ENCODE measurements at places on chromosomes 11 and 22.

DNA sequence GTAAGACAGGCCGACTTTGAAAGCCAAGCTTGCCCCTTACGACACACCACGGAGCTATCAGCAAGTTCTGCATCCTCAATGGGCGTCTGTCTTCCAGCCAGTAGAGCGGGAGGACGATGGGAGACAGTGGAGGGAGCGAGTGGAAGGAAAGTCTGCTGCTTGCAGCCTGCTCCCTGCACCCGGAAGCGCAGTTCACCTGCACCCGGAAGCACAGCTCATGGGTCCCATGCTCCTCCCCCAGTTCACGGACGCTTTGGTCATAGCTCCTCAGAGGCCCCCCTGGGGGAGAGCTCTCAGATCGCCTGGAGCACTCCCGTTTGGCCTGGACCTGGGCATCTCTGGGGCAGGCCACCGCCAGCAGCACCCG lies 51.3 kb downstream of the FBLN1 start:
- no peak for DNase-seq

GRCh38 chr11:44033856-44034255 lies 13.9 kb upstream of the ACCSL start:
- no peak for DNase-seq

- DNase-seq, result no peak
These were observed 77.1 kb downstream of the UBASH3B start for GRCh38 chr11:122732342-122733315.

DNA sequence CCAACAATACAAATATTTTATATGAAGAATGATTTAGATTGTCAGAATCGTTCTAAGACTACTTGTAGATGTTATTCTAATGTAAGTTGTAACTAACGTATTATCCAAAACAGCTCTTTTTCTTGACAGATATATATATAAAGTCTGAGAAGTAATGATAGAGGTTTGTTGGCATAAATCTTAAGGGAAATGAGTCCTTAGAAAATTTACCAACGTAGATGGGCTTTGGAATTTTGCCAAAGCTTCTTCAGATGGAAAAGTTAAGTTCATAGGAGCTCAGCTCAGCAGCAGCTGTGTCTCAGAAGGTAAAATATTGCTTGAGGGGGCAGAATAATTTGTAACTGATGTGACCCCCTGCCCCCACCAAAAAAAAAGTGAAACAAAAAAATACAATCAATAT lies 66.7 kb downstream of the BID start:
- DNase-seq, result no peak

DNA sequence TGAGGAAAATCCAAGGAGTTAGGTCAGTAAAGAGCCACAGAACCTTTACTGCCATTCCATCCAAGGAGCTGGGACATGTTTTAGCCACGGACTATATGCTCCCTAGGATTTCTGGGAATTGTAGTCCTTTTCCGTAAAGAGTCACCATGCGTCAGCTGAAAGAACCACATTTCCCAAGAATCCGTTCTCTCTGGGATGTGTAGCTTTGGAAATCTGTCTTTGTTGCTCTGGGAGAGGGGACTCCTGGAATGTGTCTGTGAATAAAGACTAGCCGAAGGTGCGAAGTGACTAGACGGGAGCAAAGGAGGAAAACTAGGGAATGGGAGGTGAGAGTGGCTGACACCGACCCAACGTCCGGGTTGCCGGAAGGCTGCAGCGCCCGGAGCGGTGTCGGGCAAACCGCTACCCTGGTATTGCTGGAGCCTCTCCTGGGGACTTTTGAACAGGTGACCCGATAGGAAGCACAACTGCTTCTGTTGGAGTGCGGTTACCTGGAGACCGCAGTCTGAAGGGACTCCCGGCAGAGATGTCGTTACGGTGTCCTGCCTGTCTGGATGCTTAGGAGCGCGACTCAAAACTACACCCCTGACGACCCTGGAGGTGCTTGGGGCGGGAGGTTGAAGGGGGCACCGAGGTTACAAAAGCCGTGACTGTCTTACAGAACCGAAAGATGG lies at the start of gene IFTAP:
Gene IFTAP, plus strand, starts transcription at position 187 of the 674 bp plus-strand sequence. CDS start 15,602 bp downstream, outside the sequence.
- no peak for DNase-seq

- no peak for DNase-seq
These were observed at the start of gene GAS2L1 for GRCh38 chr22:29306175-29306834. Gene GAS2L1 (plus strand): TSS chr22:29306650. CDS start chr22:29308106, 1,456 bp downstream.

- DNase-seq, result no peak
These were observed 429.6 kb downstream of the INSC start for GRCh38 chr11:15544353-15544752.

DNA sequence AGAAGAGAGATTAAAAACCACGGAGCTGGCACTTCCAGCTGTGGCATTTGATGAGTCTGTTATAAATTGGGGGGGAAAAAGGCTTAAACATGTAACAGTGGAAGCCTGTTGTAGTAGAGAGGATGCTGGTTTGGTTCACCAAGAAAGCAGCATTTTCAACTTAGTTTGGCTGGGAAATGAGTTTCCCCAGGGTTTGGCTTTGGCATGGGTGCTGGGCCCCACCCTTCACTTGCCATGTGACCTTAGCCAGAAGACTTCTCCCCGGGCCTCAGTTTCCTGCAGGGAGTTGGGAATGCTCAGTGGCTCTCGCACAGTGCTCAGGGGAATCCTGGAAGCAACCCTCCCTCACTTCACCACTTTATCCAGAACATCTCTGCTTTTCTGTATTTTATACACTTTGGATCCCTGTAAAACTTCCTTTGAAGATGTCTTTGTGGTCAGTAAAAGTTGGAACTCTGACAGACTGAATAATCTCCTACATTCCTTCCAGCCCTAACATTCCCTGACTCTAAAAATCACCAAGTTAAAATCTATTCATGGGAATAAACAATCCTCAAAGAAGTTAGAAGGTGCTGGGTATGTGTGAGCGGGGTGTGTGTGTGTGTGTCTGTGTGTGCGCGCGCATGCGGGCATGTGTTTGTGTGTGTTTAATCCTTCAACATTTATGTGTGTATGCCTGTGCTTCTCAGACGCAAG lies 166.0 kb downstream of the TENM4 start:
- DNase-seq, result no peak

DNA sequence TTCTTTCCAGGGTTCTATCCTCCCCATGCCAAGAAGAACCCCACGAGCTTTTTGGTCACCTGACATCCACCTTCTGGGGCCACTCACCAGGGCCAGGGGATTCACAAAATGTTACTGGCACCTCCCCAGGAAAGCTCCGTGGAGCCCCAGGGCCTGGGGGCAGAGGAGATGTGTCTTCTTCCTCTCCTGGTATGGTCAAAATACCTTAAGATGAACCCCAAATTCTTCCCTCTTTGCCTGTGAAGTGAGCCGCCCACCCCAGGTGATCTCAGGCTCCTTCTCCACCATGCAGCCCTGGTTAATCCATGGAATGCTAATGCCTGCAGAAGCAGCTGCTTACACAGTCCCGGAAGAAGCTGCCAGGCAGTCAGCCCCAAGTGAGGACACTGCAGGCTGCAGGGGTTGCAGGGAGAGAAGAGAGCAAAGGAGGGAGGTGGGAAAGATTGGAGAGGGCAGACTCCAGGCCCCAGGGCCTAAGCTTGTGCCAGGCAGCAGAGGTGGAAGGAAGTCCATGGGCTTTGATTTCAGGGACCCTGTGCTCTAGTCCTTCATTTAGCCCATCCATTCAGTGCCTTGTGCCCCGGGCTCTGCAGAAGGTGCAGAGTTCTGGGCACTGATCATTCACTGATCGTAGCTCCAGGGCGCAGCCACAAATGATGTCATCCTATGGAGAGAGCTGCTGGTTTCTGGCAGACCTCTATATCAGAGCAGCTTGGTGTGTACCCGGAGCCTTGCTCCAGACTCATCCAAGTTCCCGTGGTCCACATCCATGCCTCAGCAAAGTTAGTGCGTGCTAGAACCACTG lies 127.9 kb upstream of the NECTIN1 start:
- DNase-seq, result no peak

- DNase-seq, result no peak
These were observed 79.1 kb upstream of the KCNQ1OT1 start for GRCh38 chr11:2778630-2779498.

- no peak for DNase-seq
These were observed 1.2 kb downstream of the RAB6A start for GRCh38 chr11:73759610-73760134.

DNA sequence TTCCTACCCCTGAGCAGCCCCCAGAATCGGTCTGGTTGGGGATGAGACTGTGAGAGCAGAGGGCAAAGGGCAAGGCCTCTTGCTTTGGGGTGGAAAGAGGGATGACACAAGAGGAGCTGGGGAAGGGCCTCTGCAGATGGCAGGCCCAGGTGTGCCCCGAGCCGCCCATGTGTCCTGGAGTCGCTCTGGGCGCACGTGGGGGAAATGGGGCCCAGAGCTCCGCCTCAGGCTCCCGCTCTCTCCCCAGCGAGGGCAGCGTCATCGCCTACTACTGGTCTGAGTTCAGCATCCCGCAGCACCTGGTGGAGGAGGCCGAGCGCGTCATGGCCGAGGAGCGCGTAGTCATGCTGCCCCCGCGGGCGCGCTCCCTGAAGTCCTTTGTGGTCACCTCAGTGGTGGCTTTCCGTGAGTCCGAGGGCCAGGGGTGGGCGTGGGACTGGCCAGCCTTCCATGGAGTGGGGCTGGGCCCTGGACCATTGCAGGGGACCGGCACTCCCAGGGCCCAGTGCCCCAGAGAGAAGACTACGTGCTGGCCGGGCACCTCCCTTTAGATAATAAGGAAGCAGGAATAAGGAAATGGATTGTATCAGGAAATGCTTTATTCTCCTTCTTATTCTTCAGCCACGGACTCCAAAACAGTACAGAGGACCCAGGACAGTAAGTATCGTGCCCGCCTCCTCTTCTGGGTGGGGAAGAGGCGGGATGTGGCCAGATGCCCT lies 30.1 kb downstream of the ST14 start:
- no peak for DNase-seq

DNA sequence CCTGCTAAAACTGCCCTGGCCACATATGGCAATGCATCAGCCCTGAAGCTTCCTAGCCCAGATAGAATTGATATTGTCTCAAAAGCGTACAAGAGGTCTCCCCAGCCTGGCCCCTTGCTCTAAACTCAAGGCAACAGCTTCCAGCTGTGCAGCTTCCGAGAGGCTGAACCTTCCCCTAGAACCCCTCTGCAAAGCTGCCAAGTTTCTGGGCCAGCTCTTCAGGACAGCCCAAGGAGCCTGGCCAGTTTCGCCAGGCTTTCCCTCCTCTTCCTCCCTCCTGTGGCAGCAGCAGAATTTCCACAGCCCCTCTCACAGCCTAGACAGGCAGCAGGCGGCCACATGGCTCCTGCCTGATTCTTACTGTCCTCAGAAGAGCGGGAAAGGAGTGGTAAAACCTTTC lies 34.5 kb downstream of the NUMA1 start:
- DNase-seq, result no peak

- no peak for DNase-seq
These were observed 127.8 kb downstream of the TEAD1 start for GRCh38 chr11:12801976-12802375.

DNA sequence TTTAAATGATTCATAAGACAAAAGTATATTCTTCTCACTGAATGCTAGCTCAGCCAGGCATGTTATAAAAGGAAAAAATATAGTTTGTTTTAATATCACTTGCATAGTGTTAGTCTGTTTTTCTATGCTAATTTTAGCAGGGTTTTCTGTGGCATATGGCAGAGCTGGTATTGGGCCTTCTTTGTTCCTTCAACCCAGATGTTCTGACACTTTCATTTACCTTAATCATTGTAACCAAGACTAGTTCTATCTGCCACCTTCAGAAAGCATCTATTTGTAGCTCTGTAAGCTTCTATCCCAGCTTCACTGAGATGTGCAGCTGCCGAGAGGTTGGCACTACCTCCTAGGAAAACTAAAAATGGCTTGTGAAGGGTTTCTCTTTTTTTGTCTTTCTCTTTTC lies 338.7 kb downstream of the GUCY1A2 start:
- no peak for DNase-seq

GRCh38 chr11:120318906-120319305 lies 6.2 kb upstream of the TLCD5 start:
- DNase-seq, result no peak

DNA sequence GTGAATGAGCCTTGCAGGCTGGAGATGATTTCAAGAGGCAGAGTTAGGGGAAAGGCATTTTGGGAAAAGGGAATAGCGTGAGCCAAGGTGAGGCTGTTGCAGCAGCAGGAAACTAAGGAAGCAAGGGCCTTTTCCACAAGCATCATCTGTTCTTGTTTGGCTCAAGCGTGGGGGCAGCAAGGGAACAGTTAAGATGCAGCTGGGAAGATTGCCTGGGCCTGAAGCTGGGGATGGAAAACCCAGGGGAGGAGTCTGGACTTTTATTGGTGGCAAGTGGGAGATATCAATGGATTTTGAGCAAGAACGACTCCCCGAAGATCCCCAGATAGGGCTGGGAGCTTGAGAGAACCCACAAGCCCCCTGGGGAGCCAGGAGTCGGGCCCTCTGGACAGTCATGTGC lies 27.3 kb upstream of the PICK1 start:
- DNase-seq, result no peak

DNA sequence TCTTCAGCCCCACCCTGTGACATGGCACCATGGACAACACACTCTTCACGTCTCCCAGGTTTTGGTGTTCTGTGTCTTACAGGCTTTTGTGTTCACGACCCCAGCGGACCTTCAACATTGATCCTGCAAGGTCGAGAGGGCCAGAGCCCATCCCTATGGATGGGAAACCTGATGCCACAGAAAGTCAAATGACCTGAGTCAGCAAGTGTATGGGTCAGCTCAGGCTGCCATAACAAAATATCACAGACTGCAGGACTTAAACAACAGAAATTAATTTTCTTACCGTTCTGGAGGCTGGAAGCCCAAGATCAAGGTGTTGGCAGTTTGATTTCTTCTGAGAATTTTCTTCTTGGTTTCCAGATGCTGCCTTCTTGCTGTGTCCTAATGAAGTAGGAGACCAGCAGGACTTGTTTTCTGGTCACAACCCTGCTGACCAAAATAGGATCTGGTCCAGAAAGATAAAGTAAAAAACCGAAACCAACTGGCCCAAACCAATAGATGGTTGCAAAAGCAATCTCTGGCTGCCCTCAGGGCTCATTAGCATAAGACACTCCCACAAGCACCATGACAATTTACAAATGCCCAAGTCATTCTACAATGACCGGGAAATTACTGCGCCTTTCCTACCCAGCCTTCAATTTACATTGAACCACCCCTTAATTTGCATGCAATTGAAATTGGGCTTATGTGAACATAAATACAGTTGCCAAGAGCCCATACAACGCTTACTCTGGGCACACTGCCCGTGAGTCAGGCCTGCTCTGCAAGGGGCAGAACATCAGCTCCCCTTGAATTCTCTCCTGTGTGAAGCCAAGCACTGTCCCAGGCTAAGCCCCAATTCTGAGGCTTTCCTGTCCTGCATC lies 113.9 kb downstream of the RPS6KA4 start:
- DNase-seq, result no peak

All from stimulated activated CD4-positive, alpha-beta T cell treated with anti-CD3 and anti-CD28 coated beads, TNF-alpha, amount 100 ng/mL, for 1 hour (primary cell).